ENCODE measurements at places on chromosomes 4 and X.

DNA sequence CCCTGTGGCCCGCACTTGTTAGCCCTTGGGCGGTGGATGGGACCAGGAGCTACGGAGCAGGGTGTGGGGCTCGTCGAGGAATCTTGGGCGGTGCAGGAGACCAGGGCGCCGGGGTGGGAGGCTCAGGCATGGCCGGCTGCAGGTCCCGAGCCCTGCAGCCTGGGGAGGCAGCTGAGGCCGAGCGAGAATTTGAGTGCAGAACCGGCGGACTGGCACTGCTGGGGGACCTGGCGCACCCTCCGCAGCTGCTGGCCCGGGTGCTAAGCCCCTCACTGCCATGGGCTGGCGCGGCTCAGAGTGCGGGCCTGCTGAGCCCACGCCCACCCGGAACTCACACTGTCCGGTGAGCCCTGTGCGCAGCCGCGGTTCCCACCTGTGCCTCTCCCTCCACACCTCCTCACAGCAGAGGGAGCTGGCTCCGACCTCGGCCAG lies 73.6 kb upstream of the TLL1 start:
- DNase-seq = no peak

DNA sequence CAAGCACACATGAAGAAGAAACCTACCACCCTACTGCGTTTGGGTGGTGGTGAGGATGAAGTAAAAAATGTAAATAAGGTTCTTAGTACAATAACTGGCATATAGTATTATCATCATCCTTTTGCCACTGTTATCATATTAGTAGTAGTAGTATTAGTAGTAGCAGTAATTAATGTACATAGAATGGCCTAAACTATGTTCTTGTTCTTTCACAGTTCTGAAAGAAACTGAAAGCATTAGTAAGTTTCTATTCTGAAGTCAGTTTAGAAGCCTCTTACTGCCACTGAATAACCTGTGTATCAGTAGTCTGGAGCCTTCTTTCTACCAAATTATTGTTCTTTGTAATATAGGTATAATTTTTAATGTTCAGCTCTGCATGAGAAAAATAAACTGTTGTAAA lies 21.0 kb downstream of the COL4A6 start:
- no peak for DNase-seq

DNA sequence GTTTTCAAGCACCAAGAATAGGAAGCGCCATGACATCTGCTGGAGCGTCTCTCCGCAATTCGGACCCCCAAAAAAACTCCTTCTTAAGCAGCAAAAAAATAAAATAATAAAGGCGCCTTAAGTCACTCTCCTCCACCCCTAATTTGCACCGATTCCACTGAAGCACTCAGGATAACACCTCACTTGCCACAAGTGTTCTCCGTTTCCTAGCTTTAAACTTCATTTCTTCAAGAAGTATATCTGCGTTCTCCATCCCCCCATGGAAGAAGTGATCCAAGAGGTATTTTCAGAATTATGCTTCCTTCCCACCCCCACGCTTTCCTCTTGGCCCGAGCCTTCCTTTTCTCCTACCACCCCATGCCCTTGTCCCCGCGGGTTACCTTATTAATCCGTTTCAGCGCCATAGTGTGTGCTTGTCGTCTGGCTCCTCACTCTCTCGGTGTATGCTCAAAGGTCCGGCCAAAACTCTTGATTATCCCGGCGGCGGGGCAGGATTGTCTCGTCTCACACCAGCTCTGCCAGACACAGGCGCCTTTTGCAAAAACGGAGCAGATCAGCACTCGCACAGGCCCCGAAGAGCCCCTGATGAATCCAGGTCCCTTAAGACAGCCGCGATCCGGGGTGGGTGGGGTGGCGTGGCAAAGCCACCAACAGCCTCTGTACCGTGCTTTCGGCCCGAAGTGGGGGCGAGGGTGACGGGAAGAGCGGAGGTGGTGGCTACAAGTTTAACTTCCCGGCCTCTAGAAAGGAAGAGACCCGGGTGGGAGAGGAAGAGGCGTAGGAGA lies 1.1 kb downstream of the UBE2D3 start:
- DNase-seq = no peak

DNA sequence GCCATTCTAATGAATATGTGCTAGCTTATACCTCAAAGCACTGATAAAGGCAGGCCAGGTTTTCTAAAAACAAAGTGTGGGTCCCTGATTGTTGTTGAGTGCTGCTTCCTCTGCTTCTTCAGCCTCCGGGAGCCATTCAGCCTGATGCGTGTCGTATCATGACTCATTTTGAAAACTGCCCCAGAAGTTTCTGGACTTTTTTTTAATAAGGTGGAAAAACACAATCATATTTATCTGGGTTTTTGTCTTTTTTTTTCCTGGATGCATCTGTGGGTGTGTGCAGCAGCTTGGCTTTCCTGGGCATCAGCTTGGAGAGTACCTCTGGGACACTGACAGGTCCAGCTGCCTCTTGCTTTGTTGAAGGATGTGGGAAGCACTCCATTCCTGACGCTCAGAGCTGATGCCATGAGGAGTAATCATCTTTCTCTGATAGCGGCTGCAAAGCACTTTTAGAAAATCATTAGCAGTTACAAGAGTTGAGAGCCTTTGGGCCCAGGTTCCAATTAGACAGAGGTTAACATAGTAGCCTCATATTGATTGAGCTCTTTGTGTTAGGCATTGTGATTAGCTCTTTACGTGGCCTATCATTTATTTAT lies 66.9 kb downstream of the PARM1 start:
- DNase-seq = no peak

- no peak for DNase-seq
These were observed 86.2 kb upstream of the RPS6KA3 start for GRCh38 chrX:20352935-20353336.

- DNase-seq = no peak
These were observed 1485.3 kb upstream of the TENM3 start for GRCh38 chr4:180757927-180758326.

DNA sequence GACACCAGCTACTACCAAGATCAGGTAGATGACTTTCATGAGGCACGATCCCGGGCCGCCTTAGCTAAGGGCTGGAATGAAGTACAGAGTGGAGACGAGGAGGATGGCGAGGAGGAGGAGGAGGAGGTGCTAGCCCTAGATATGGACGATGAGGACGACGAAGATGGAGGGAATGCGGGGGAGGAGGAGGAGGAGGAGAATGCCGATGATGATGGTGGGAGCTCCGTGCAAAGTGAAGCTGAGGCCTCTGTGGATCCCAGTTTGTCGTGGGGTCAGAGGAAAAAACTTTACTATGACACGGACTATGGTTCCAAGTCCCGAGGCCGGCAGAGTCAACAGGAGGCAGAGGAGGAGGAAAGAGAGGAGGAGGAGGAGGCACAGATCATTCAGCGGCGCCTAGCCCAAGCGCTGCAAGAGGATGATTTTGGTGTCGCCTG lies 481 bp downstream of the UTP3 start:
- DNase-seq = peak; percentile 30

DNA sequence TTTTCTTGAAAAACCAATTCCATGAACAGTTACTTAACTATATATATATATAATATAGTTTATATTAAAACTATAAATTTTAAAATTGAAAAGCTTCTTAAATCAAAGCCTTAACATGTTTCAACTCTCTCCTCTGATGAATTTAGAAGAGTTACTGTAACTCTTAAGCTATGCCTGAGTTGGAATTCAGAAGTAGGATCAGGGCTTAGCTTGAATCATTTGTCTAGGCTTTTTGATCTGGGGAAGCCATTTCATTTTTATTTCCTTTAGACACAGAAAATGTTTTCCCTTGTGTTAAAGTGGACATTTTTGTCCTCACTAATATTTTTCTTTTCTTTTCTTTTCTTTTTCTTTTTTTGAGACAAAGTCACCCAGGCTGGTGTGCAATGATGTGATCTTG lies 40.4 kb upstream of the PDLIM5 start:
- no peak for DNase-seq

DNA sequence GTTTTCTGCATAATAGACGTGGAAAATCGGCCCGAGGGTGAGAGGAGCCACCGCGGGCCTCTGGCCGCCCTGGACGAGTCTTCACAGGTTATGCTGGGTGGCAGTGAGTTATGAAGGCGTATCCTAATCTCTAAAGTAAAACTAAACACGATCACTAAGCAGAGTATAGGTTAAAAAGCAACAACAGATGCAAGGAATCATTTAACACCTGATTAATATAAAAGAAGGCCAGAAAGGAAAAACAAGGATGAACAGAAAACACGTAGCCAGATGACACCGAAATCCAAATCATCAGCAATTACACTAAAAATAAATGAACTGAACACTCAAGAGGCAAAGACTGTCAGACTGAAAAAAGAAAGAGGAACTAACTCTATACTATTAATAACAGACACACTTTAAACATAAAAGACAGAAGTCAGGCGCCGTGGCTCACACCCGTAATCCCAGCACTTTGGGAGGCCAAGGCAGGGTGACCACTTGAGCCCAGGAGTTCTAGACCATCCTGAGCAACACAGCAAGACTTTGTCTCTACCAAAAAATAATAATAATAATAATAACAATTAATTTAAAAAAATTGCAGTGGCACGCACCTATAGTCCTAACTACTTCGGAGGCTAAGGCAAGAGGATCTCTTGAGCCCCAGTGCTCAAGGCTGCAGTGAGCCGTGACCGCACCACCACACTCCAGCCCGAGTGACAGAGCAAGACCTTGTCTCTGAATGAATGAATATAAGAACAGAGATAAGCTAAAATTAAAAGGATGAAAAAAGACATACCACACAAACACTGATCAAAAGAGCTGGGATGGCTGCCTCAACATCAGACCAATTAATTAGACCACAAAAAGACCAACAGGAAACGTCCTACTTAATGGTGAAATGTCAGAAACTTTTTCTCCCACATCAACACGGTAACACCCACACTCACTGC lies 30.0 kb downstream of the CTBP1 start:
- no peak for DNase-seq

DNA sequence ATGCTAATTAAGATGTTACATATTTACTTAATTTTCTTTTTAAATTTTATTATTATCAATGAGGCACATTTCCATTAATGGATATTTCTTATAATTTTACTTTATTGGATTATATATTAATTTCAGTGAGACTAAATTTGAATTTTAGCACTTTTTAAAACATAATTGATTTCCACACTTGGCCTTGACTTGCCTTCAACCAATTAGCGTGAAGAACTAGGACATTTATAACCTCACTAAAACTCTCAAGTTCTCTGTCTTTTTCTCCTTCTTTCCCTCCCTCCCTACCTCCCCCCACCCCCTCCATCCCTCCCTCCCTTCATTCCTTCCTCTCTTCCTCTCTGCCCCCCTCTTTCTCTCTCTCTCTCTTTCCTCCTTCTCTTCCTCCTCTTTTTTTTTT lies 1618.1 kb downstream of the C4orf33 start:
- no peak for DNase-seq

GRCh38 chr4:173934201-173934600 lies 349.3 kb downstream of the FBXO8 start:
- no peak for DNase-seq

DNA sequence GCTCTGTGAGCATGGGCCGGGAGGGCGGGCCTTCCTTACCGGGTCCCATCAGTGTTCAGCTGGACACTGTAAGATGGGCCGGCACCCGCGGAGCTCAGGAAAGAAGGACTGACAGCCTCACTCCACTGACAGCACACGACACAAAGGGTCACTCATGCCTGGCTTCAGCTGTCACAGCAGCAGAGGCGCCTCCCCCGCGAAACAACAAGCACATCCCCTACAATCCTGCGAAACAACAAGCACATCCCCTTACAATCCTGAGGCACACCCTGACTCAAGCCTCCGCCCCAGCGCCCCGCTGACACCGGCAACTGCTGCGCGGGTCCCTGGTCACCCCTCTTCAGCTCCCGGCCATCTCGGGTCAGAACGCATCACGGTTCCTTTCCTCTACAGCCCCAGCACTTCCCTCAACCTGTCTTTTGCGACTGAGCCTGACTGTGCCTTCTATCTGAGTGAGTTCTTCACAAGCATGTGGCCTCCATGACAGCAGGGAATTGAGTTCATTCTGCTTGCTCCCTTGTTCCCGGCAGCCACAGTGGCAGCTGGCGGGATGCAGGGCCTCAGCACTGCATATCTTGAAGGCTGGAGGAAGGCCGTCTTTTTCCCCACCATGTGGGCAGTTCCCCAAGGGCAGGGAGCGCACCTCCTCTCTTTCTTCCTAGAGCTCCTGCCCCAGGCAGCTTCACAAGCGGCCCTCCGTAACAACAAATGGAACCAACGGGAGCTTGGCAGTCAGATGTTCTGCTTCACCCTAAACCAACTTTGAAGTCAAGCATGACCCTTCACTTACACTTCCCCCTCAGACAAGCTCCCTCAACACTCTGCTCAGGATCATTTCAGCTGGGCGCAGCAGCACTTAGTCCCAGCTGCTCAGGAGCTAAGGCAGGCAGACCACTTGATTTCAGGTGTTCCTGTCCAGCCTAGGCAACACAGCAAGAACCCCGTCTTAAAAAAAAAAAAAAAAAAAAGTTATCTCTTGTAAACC lies 39.6 kb downstream of the SCD5 start:
- no peak for DNase-seq

- no peak for DNase-seq
These were observed 919 bp downstream of the SOWAHD start for GRCh38 chrX:119759248-119759766.

- no peak for DNase-seq
These were observed 226.3 kb upstream of the VCX3A start for GRCh38 chrX:6761251-6761650.

- DNase-seq = no peak
These were observed 7.9 kb downstream of the MAGEB18 start for GRCh38 chrX:26146024-26146423.

DNA sequence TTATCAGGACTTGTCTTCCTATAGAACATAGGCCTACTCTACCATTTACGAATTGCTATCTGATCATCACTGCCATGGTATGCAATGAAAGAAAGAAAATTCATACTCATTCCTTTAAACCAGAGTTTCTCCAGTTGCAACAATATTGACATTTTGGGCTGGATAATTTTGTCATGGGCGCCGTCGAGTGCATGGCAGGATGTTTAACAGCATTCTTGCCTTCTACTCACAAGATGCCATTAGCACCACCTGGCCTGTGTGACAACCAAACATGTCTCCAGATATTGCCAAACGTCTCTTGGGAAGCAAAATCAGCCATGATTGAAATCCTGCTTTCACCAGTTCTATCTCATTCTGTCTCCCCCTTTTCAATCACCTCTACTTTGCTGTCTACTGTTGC lies 63.6 kb upstream of the ARHGAP24 start:
- no peak for DNase-seq

GRCh38 chr4:153479101-153479500 lies 12.9 kb downstream of the TMEM131L start:
- DNase-seq = no peak

- DNase-seq = no peak
These were observed 125.2 kb downstream of the STIM2 start for GRCh38 chr4:26985873-26986272.

DNA sequence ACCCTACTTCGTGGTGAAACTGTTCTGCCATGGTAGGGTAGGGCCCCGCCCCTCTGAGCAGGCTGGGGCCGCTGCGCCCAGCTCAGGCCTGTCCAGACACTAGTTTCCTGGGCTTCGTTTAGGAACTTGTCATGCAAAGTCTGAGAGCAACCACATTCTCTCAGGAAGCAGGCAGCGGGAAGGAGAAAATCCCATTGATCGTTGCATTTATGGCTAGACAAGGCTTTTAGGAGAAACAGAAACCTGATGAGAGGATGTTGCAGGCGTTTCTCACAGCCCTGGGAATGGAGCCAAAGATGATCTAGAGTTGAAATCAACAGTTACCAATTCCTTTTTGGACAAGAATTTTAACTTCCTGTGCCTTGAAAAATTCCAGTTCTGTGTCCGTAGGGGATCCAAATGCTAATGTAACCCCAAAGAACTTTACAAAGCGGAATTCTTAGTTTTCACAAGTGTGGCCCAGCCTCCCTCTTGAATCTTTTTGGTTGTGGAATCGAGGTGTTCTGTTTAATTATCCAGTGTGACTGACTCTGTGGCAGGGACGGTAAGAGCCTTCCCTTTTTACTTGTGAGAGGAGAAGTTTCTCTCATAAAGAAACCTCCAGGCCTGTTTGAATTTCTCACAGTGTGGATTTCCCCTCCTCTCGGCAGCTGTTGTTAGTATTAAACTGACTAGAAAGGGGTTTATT lies 4.5 kb upstream of the CXCL9 start:
- DNase-seq = no peak
